ENCODE measurements at places on chromosomes 7 and 10. TPM values are rescaled to one million over a fixed set of nuclear protein-coding genes. Genes with fewer than 3 reads are reported as not detected.

The ADAM8 gene
- total RNA-seq: 20.7 TPM

DNA sequence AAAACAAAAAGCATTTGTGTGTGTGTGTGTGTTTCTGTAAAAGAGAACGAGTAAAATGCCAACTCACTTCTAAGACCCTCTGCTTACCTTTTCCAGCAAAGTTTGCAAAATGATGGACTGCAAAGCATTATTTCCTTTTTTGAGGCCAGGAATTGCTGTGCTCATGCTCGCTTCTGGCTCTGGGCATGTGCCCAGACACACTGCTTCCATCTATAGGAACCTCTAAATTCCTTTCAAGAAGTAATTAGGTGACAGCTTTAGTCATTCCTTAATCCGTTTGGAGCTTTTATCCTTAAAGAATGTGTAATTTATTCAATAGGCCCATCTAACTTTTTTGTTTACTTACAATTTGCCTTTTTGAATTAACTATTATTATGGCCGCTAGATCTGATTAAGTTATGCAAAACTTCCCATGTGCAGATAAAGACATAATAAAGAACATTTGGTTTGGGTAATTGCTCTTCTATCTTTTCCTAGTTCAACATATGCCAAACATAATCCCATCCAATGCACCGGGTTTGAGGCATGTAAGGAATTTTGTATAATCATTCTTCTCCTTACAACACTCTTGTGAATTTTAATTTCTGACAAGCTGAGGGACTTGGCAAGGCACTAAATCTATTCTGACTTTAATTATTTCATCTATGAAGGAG, 34.7 kb downstream of the A1CF start:
- DNase-seq: no peak

DNA sequence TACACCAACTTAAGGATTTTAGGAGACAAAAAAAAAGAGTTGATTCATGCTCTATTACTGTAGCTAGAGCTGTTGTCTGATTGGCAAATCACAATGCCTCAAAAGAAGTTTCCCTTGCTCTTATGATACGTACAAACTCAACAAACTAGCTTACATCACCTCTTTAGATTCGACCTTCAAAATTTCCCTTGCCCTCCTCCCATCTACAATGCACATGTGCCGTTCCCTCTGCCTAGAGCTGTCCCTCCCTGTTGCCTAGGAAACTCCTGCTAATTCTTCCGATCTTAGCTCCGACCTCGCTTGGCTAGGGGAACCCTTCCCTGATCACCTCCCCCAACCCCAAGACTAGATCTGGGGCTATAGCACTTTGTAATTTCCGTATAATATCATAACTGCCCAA, 55.4 kb downstream of the MAP3K8 start:
- no peak for DNase-seq

DNA sequence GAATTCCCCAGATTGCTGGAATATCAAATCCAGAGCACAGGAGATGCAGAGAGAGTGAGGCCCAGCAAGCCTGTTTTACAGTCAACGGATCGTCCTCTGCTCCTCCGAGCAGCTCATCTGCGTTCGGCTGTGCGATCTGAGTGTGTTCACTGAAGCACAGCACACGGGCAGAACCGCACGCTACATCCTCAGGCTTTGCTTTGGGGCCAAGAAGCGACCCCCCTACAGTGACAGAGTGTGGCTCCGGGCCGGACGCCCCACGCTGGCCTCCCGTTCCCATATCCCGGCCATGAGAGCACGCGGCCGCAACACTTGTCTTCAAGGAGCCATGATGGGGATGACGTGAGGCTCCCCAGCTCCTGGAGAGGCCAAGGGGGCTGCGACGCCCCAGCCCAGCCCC, 431.4 kb downstream of the DNAJB6 start:
- no peak for DNase-seq

- no peak for DNase-seq
Observed at GRCh38 chr7:41629711-41630111, 73.2 kb downstream of the INHBA start.

- no peak for DNase-seq
Observed at GRCh38 chr7:74018246-74018895, 9.6 kb upstream of the ELN start.

The GBX1 gene
- total RNA-seq: not detected

DNA sequence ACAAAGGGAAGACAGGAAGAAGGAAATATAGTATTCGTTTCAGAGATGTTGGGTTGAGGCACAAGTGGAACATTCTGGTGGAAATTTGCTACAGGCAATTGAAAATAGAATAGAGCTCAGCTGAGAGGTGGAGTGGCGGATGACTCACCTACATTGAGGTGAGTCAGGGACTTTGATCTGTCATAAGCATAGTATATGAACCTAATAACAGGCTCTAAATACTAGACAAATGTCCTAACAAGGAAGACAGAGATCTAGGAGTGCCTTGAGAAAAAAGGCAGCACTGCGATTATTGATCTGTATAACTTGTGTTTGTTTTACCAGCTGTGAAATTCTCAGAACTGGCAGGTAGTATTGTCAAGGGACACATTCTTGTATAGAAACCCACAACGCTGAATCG, 907 bp upstream of the IFRD1 start:
- no peak for DNase-seq

Measured in sciatic nerve (tissue), 2 donors.